ENCODE measurements at places on chromosomes 2 and 18.
A peak's percentile ranks its signal among the peaks of the same experiment; 100 is the strongest.

- no peak for DNase-seq
Measured at GRCh38 chr2:165952741-165953211, 800 bp downstream of the TTC21B start.

- no peak for DNase-seq
Measured at GRCh38 chr2:3001615-3002560, 375.7 kb downstream of the EIPR1 start.

DNA sequence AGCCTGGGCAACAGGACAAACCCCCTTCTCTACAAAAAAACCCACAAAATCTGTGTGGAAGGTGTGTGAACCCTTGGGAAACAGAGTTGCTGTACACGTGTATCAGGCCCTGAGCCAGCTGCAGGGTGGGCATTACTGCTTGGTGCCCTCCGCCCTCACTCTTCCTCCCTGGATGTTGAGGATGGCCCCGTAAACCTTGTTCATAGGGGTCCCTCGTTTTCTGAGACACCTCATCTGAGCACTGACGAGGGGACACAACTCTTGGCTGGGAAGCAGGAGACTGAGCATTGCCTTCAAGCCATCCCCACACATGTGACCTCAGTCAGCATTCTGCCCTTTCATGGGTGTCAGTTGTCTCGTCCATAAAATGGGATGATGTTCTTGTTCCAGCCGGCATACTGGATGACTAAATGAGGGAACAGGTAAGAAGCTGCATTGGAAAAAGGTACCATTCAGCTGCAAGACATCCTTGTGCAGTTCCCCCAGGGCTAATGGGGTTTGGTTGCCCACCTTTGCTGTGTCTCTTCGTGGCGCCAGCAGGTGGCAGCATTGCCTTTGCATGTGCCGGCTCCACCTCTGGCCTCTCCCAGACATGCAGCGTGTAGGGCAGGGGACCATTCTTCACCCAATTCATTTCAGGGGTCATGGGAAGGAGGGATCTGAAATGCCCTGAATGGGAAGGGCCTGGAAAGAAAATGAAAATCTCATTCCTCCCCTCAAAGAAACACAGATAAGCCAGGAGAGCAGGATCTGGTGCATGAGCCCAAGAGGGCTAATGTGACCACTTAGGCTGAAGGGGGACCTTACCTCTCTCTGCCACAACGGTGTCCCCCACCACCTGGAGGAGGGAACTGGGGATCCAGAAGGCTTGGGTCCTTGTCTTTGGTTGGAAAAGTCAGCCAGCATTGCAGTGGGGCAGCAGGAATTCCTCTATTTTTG is 36.4 kb upstream of the HAAO start:
- DNase-seq, result peak; percentile 86

DNA sequence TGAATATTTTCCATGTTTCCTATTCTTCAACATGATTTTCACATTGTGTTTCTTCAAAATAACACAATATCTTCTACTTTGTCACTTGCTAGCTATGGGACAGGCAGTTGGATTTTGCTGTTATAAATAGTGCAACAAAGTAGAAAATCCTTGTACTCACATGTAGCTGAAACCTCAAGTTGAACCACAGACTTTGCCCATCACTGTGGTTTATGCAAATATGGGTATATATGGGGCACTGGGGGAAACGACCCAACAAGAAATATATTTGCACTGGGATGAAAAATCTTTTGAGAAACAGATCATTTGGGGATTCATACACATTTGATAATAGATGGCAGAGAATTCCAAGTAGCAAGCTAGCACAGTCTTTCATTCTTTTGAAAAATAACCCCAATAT is 486.3 kb upstream of the MAP2 start:
- no peak for DNase-seq

- no peak for DNase-seq
Measured at GRCh38 chr2:60840880-60841279, 40.5 kb upstream of the REL start.

DNA sequence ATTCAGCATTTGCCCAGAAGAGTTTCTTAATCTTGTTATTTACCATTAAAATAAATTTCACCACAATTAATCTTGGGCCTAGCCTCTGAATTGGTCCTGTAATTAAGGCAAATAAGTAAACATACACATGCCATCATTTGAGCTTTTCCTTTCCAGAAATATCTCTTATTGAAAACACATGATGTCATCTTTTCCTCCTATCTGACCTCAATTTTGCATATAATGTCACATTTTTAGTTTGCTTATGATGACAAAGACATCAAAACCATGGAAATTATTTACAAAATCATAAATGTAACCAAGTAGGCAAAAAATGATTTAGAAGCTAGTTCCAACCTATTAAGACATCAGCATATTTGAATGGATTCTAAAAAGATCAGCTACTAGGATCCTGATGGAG is 915.5 kb downstream of the ERBB4 start:
- no peak for DNase-seq

DNA sequence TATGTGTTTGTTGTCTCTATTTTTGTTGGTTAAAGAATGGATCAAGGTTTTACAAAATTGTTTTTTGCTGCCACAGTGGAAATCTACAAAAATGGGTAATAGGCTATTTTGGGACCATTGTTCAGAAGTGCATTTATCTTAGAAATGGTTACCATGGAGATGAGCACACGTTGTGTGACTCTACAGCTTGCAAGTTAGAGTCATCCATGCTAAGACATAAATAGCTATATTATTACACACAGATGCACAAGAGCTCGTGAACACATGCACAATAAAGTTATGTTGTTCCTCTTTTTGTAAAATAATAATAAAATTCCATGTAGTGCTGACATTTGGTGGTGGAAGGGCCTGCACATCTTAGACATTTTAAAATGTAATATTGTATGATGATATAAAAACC is 15.5 kb upstream of the DUSP19 start:
- DNase-seq, result no peak

DNA sequence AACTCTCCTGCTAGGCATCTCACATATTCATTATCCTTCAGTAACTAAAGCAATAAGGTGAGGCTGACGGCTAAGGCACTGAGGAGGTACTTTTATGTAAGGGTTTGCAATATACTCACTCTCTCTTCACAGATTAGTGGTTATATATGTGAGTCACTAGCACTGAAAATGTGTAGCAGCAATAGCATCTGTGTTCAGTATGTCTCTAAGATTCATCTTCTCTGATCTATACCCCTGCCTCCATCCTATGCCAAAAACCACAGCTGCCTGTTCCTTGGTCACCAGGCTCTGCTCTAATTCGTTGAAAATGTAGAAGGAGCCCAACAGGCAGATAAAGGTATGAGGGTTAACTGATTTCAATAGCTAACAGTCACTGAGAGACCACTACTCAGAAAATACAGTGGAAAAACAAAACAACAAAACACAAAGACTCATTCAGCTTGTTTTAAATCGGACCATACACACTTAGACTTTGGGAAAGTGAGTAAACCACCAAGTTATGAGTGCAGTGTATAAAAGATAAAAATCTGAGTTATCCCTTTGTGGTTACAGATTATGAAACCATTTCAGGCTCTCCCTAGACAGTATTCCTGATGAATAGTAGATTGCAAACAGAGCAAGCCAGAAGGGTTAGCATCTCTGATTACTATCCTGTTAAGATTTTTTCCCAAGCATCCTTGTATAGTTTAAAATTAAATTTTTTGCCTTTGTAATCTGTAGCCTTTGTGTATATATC is 75.3 kb upstream of the CYP26B1 start:
- DNase-seq, result no peak

GRCh38 chr2:28642796-28643195 is 108.8 kb upstream of the PPP1CB start:
- no peak for DNase-seq

DNA sequence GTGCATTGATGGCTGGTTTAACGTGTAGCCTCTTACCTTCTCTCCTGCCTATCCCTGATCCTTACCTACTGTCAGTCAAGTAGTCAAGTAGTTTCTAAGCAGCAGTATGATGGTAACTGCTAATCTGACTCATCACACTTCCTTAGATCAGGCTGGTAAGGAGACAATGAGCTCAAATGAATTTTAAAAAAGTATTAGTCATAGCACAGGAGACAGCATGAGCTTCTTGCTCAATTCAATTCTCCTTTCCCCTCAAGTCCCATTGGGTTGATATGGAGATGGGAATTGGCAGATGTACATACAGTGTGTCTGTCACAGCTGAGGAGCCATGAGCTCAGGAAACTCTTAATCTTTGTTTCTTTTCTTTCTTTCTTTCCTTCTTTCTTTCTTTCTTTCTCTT is 799.7 kb downstream of the LRP1B start:
- no peak for DNase-seq

- DNase-seq, result no peak
Measured at GRCh38 chr2:33023728-33024500, 77.2 kb downstream of the LTBP1 start.

DNA sequence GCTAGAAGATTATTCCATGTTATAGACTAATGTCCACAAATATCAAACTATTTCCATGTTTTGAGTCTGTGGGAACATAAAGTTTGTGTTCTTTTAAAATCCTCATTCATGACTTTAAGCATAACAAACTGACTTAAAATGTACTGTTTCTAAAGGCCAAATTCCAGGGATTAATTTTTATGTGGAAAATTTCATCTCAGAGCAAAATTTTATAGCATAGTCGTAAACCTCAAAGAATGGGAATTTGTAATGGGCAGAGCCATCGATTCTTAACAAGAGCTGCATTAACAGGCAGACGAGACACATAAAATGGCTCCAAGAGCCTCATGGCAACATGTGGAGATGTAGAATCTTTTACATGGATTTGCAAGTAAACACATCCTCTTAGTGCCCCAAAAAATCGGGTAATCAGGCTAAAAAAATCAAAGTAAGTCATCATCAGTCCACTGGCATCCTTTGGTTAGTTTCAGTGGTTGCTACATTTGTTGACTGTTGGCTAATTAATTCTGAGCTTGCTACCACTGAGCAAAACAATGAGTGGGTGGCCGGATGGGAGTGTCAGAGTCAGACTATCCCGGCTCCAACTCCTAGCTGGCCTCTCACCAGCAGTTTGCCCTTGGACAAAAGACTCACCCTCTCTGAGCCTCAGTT is 119.6 kb downstream of the FAM210A start:
- DNase-seq, result no peak

- DNase-seq, result no peak
Measured at GRCh38 chr18:63440219-63440618, 17.9 kb upstream of the VPS4B start.

DNA sequence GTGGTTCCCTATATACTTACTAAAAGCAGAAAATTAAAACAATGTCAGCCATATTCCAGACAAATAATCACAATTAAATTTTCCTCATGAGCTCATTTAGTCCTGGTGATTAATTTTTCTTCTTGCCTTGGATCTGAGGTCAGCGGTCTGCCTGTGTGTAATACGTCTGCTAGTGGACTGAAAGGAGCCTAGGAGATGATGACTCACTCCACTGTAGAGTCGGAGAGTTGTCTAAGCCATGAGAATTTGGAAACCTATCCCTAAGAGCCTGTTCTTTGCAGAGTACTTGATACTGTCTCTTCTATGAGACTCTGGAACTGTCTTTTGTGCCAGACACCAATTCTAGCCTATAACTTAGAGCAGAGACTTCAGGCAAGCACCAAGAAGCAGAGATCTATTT is 94.2 kb upstream of the RAB27B start:
- no peak for DNase-seq

DNA sequence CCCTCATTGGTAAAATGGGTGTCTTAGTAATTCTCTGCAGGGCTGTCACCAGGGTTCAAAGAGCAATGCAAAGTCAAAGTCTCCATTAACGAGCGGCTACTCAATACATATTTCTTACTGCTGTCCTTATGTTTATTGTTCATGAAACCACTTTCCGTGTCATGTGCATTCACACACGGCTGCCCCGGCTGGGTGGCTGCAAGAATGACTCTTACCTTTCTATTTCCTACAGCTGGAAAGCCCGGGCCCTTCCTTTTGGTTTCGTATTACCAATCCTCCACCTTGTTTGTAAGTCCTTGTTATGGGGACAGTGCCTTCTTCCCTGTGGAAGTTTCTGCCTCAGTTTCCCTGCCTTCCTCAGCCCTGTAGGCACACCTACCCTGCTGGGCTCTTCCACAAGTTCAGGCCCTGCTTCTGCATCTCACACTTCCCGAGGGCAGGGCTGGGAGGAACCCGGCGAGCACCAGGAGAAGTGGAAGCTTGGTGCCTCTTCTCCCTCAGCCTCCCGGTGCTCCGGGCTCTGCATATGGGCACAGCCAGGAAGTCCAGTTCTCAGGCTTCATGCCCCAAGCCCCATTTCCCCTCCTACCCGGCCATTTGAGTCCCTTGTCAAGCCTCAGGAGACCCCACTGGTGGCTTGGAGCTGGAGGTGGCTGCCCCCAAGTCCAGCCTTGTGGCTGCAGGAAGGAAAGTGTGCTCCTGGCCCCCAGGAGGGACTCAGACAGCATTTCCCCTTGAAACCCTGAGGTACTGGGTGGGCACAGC is 18.7 kb upstream of the ACKR3 start:
- no peak for DNase-seq

DNA sequence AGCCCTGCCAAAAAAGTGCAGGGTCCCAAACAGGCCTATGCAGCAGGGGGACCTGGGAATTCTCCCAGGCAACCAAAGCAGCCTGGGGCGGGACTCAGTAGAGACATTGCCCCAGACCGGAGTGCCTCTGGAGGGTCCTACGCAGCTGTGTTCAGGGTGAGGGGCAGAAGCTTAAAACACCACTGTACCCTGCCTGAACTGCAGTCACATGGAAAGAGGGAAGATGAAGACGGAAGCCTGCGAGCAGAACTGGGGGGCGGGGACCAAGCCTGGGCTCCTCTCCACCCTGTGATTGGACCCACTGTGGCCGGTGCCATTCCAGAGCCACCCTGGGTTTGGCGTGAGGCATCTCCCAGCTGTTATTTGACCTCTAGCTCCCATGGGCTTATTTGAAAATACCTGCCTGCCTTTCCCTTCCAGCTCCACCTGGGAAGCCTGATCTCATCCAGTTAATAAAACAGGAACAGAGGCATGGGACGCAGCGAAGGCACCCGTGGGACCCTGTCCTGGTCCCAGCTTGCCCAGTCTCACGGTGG is 183.1 kb downstream of the SMAD2 start:
- DNase-seq, result no peak

GRCh38 chr18:8224576-8224975 is 384.7 kb upstream of the RAB12 start:
- DNase-seq, result no peak

GRCh38 chr18:76941284-76941683 is 118.9 kb downstream of the ZNF236 start:
- no peak for DNase-seq

DNA sequence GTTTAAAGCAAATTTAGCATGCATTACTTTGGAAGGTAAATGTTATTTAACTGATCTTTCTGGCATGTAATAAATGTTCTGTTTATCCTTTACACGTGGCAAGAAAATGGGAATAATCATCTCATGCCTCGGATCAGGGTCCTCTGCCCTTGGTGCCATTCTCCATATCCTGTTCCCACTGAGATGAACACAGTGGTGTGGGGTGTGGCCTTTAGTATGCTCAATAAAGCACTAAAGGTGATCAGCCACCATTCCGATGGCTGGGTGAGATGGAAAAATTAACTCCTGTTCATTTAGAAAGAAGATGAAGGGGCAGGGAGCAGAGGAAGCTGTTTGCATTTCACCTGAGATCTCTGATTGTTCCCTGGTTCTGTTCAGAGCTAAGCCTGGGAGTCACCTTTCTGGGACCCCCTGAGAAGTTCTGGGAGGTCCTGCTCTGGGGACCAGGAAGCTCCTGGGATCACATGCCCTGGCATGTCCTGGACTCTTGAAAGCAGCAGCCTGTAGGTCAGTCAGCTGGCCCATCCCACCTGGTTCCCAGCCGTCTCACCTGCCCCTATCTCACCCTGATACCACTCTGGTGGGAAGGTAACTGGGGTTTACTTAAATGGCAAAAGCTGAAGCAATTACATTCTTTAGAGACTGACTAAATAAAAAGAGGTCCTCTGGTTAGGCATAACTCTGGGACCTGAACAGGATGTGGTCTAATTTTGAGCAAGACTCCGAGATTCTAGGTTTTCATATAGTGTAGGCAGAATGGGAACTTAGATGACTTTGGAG is 288.9 kb upstream of the EPAS1 start:
- no peak for DNase-seq
